ENCODE measurements at places on chromosomes 11 and 22.

GRCh38 chr11:69131644-69132300 is 24.0 kb upstream of the SMIM38 start:
- DNase-seq = no peak

GRCh38 chr11:90284171-90284570 is 61.3 kb upstream of the CHORDC1 start:
- no peak for DNase-seq

DNA sequence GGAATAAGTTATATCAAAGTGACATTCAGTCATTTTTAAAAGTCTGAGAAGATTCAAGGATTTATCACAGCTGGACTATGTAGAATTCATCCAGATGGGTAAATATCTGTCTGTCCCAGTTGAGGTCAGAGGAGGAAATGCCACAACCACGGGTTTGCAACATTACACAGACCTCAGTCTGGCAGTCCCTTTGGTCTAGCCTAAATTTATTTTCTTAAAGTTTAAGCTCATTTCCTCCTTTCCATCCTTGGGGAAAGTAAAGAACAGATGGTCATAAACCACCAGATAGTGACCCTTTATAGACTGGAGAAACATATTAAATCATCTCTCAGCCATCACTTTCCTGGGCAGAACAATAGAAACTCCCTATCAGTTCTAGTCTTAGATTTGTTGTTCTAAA is 238.4 kb upstream of the DDI1 start:
- peak; percentile 84 for DNase-seq

- DNase-seq = no peak
Observed at GRCh38 chr11:132670921-132671675, 861.2 kb downstream of the OPCML start.

- DNase-seq = peak; percentile 74
Observed at GRCh38 chr11:10293423-10294289, at the start of gene SBF2. TSS of gene SBF2 (minus strand) at chr11:10294219. CDS start at chr11:10294069, 150 bp downstream.

- no peak for DNase-seq
Observed at GRCh38 chr11:103906291-103906867, 130.1 kb upstream of the DDI1 start.

- no peak for DNase-seq
Observed at GRCh38 chr11:73259406-73260126, 12.6 kb upstream of the P2RY6 start.

GRCh38 chr22:19115628-19116027 is 6.6 kb downstream of the DGCR2 start:
- DNase-seq = no peak

GRCh38 chr11:68031144-68031464 is 623 bp downstream of the NDUFS8 start:
- DNase-seq = no peak

GRCh38 chr11:134242376-134242775 is 10.8 kb downstream of the THYN1 start:
- DNase-seq = no peak

GRCh38 chr11:111836721-111837120 is 34.7 kb downstream of the ALG9 start:
- DNase-seq = peak; percentile 33

- no peak for DNase-seq
Observed at GRCh38 chr11:115682101-115682500, 177.9 kb upstream of the CADM1 start.

- DNase-seq = no peak
Observed at GRCh38 chr11:25928076-25928475, 403.9 kb upstream of the ANO3 start.

DNA sequence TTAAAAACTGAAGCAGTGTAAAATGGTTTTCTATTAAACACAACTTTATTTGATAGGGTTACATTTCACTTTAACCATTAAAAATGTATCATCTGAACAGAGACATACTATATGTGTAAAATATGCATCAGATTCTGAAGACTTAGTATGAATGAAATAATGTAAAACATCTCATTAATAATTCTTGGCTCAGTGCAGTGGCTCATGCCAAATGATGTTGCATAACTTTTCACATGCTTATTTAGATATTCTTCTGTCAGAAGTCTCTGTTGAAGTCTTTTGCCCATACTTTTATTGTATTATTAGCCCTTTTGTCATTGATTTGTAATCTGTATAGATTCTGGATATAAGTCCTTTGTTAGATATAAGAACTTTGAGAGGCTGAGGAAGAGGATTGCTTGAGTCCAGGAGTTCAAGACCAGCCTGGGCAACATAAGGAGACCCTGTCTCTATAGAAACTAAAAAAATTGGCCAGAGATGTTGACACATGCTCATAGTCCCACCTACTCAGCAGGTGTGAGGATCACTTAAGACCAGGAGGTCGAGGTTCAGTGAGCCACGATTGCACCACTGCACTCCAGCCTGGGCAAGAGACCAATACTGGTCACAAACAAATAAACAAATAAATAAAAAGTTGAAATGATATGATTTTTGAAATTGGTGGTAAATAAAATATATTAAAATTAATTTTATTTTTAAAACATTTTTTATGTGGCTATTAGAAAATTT is 73.8 kb upstream of the PARVA start:
- no peak for DNase-seq

GRCh38 chr11:70138403-70138802 is 60.3 kb downstream of the ANO1 start:
- DNase-seq = no peak

DNA sequence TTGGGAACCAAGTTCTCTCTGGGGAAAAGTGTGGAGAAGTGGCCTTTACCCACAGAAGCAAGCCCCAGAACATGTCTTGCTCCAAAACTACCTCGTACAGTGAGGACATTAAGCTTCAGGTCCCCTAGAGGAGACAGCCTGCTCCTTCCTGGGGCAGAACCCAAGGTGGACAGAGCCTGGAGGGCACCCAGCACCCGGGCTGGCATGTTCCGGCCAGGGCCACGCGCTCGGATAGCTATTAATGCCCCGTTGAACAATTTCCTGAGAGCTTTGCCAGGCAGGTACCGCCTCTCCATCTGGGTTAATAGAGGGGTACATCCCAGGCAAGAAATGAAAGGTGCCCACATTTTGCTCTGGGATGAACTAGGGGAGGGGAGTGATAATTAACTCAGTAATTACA is 169.0 kb upstream of the GRK3 start:
- DNase-seq = no peak

DNA sequence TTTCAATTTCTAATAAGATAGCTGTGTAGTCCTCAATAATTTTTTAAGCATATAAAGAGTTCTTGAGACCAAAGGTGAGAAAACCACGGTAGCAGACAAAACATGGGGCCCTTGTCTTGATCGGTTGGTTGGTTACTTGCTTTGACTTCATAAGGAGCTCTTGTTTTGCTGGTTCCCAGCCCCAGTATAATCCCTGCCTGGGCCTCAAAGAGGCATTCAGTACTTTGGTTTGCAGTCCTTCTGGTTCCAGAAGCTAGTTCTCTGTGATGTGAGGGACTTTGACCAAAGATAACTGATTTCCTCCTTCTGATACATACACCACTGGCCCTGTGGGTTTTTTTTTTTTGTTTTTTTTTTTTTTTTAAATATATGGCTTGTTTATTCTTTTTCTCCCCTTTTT is 17.1 kb downstream of the MARK2 start:
- DNase-seq = no peak

DNA sequence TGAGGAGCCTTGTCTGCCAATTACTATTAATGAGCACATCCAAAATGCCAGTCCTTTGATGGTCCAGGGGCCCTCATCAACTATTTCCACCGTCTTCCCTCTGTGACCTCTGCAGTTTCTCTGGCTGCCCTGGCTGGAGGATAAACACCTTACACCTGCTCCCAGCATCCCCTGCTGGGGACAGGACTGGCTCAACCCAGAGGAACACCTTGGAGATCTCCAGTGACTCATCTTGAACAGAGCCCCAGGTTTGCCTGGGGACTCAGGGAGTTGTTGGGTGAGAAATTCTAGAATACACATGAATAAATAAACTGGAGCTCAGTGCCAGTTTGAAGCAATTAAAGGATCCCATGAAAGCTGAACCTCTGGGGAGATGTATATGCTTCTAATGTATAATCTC is 24.0 kb upstream of the ELF5 start:
- DNase-seq = no peak

- no peak for DNase-seq
Observed at GRCh38 chr22:27175974-27176373, 518.6 kb downstream of the MIAT start.

DNA sequence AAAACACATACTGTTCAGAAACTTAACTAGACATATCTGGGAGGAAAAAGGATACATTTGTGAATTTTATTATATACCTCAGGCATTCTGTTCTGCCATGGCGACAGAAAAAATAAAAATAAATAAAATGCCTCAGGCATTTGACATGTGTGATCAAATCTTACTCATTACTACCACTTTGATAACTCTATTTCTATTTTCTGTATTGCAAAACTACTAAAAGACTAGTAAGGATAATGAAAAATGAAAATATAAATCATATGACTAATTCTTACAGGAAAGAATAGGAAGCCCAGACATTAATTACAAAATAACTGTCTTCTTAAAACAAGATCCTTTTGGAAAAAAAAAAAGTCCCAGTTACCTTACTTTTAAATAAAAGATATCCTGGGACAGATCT is 5.3 kb downstream of the PICALM start:
- no peak for DNase-seq

DNA sequence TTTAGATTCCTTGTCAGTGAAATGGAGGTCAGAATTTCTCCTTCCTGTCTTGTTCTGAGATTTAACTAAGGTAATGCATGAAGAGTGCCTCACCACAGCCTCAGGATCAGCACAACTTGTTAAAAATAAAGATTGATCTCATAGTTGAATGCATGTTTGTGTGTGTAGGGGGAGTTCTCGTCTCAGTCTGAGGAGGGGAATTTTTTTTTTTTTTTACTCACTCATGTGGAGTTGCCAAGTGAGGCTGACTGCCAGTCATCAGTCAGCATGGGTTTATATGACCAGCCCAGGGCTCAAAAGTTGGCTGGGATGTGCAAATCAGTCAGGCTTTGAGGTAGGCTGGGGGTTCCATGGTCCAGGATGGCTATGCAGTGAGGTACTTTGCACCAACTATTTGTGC is 113.2 kb downstream of the FANCF start:
- DNase-seq = peak; percentile 13

- no peak for DNase-seq
Observed at GRCh38 chr11:64453466-64453865, 94.5 kb downstream of the RPS6KA4 start.

DNA sequence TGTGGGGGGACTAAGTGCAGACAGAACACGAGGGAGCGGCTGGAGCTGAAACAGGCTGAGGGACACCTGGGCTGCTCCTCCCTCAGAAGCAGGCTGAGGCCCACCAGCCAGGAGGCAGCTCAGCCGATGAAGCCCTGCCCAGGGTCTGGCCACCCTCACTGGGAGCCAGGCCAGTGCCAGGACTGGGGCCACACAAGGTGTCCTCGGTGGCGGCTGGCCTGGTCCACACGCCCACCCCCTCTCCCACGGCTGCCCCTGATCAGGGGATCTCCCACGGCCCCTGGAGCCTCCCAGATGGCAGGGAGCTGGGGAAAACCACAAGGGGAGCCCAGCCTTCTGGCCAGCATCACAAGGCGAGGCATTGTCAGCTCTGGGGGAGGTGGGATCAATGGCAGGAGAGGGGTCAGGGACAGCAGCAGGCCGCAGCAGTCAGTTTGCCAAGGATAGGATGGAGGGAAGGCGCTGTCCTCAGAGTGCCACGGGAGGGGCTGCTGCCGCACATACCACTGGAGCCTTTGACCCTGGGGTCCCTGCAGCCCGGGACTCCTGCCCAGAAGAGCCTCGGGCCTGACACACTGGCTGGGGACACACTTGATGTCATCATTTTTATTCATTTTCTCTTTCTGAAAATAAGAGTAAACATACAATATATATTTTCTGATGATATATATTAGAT is 11.7 kb upstream of the RASL10A start:
- DNase-seq = no peak

- DNase-seq = no peak
Observed at GRCh38 chr22:17368554-17369438, 464 bp upstream of the CECR2 start.

- DNase-seq = no peak
Observed at GRCh38 chr11:3215346-3216026, 3.1 kb downstream of the MRGPRG start.

- DNase-seq = no peak
Observed at GRCh38 chr11:342328-342727, 21.7 kb upstream of the IFITM3 start.

GRCh38 chr22:36934418-36935312 is 21.2 kb downstream of the CSF2RB start:
- no peak for DNase-seq

DNA sequence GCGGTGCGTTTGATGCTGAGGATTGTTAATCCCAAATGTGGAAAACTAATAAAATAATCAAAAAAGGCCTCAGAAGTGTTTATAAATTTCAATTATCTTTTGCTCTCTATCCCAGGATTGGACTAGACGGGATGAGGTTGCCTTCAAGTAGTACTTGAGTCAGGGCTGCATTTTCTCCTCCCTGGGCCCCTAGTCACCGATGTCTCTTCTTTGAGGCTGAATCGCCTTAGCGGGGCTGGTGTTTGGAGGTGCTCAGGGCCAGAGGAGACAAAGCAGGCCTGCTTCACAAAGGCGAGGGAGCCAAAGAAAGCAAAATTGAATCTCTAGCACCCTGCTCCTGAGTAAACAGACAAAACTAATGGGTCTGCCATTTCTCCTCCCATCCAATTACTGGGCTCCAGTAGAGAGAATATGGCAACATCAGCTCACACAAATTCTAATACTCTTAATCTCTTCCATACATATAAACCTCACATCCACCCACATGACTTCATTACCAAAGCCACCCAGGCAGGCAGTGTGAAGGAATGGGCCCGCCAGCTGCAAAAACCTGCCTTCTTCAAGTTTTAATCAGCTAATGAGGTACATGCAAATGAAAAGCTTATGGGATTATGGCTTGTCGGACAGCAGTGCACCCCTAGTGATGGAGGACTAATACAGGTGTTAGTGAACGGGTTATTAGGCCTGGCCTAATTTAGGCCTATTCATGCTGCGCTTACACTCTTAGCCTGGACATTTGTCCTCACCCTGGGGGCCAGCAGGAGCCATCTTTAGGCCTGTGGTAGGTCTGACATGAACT is 52.7 kb upstream of the HTATIP2 start:
- no peak for DNase-seq

- no peak for DNase-seq
Observed at GRCh38 chr11:61482513-61482912, 26.0 kb upstream of the LRRC10B start.

DNA sequence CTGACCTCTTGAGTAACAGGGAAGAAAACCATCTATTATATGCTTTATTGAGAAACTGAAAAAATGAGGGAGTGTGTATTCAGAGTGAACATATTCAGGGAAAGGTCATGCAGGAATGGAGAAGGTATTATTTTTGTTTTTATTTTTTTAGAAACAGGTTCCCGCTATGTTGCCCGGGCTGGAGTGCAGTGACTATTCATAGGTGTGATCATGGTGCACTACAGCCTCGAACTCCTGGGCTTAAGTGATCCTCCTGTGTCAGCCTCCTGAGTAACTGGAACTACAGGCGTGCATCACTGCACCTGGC is 8.7 kb upstream of the RCE1 start:
- no peak for DNase-seq

Data from skeletal muscle cell (primary cell).